ENCODE measurements at places on chromosomes 11 and 22.

- DNase-seq, result no peak
Observed at GRCh38 chr11:46348566-46349401, 1.5 kb downstream of the DGKZ start.

- peak; percentile 80 for DNase-seq
Observed at GRCh38 chr11:96161307-96162089, 181.5 kb downstream of the MAML2 start.

DNA sequence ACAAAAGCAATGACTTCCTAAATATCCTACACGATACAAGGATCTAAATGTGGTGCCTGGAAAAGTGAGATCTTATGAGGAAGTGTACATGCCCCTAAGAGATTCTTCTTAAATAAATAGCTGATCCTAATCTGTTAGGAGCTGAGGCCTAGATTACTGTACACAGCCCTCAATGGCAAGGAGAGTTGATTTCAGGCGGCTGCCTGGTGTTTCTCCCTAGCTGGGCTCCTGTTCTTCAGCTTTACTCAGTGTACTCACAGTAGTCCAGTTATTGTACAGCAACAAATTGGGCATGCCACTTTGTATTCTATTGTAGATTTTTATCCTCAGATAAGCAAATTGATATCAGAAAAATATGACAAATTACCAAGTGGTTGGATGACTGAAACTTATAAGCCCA, 358.2 kb upstream of the PDGFD start:
- no peak for DNase-seq

DNA sequence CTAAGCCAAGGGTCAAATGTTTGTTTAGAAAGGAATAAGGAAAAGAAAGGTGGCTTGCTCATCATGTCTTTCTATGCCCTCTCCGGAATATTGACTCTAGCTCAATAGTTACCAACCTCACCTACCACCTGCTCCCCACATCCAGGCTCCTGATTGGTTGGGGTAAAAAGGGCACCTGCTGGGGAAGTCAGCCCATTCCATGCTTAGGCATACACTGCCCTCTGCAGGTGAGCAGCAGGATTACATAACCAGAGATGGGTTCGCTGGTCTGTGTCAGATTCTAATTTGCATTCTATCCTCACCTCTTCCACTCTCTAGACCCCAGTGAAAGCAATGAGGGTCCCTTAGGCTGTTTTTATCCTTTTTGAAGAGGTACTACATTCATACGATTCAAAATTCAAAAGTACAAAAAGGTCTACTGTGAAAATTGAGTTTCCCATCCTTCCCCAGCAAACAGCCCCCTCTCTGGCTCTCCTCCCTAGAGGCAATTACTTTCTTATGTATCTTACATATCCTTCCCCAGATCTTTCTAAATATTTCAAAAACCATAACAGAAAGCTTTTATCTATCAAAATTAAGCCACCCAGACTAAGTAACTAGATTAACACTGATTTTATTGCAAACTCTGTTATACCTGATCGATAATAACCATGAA, 98.0 kb upstream of the ASPHD2 start:
- peak; percentile 60 for DNase-seq

DNA sequence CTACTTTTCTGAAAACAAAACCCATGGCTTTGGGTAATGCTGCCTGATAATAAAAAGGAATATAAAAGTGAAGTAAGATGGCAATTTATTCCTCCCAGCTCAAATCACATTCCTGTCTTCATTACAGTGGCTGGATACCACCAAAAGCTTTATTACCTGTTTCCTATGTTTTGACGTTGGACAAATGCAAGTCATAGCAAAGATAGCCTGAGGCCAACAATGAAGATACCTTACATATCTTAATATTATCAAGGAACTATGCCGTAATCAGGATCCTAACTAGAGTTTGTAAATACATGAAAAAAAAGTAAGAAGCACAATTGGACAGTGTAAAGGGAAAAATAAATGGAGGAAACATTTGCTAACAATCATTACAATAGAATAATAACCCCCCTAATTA, 202.4 kb downstream of the SOX6 start:
- peak; percentile 13 for DNase-seq

- no peak for DNase-seq
Observed at GRCh38 chr11:59878575-59878974, at the start of gene OOSP3. OOSP3 (plus strand) TSS chr11:59878782; CDS start chr11:59878809, 27 bp downstream.

- DNase-seq, result peak; percentile 86
Observed at GRCh38 chr11:128472128-128473089, 114.9 kb downstream of the ETS1 start.

- no peak for DNase-seq
Observed at GRCh38 chr22:46408568-46409506, 73.3 kb downstream of the TRMU start.

DNA sequence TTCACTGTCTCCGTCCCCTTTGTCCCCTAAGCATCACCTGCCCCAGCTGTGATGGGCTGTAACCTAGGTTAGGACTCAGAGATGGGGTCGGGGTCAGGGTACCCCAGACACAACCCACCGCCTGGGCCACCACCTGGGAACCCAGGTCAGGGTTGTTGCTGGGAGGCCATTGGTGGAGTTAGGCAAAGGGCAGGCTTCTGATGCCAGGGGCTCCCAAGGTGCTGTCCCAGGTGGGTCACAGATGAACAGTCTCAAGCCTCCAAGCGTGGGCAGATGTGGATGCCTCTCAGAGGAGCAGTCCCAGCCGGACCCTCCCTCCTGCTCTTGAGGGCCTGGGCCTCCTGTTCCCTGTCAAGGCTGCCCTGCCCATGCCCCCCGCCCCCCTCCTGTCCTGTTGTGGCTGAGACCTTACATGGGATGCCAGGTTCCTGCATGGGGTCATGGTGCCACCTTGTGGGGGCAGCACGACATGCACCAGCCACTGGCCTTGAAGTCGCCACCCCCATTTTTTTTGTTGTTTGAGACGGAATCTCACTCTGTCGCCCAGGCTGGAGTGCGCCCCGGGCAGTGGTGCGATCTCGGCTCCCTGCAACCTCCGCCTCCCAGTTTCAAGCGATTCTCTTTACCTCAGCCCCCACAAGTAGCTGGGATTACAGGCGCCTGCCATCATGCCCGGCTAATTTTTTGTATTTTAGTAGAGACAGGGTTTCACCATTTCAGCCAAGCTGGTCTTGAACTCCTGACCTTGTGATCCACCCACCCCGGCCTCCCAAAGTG, 12.1 kb downstream of the GATD1 start:
- peak; percentile 60 for DNase-seq

- DNase-seq, result no peak
Observed at GRCh38 chr11:85903406-85903805, 48.2 kb downstream of the CCDC83 start.

- no peak for DNase-seq
Observed at GRCh38 chr22:21570398-21570797, 2.9 kb downstream of the UBE2L3 start.

DNA sequence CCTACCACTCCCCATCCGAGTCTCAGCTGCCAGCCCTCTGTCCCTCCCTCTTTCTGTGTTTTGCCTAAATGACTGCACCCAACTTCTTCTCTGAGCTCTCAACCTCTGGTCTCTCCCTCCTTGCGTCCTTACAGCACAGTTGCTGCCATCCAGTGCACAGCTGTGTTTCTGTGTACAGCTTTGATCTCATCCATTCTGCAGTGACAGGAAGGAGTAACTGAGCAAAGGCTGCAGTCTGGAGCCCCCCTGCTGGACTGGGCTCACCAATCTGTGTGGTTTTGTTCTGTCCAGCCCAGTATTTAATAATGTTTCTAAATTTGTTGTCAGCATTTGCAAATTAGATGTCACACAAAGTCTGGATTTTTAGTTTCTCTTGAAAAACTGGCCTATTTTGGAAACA, 43.8 kb downstream of the PRR5L start:
- no peak for DNase-seq

DNA sequence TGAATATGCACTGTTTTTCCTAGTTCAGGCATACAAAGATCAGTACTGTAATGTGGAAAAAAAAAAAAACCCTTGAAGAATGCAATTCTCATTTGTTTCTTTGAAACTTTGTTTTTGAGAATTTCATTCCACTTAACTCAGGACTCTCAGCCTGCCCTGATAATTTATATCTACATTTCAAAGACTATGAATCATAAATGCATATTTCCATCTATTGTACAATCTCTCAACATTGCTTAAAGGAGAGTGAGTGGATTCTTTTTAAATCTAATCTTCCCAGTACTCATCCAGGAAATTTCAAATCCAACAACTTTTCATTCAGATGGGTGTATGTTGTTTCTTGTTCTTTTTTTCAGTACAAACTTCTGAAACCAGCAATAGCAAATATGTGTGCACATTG, 322.2 kb upstream of the DDI1 start:
- DNase-seq, result peak; percentile 57

DNA sequence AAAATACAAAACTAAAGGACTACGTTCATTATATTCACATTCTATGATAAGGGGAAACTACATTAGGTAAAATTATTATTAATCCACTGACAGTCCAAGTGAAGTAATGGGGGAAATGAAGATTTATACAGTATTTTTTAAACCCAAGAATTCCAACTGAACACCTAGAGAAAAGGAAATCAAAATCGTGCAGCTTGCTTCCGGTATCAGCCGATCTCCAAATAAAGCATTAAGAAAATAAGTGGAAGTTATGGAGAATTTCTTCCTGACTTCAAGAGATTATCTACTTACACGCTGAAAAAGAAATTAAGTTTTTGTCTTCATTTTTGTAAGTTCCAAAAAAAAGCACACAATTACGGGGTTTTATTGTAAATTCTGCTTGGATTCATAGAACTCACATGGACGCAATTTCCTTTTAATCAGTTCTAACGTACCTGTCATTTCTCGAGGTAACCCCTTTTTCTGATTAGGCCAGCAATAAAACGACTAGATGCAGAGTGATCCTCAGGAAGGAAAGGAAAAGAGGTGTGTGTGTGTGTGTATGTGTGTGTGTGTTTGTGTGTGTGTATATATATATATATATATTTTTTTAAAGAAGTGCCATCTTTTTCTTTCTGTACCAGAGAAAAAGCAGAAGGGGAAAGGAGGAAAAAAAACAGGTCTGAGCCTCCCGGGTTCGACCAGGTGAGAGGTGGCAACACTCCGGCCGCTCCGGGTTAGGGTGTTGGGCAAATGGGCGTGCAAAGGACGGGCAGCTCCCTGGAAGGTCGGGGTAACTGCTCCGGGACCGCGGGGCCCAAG, 1.1 kb downstream of the ZBTB44 start:
- DNase-seq, result peak; percentile 9

- no peak for DNase-seq
Observed at GRCh38 chr11:13908535-13908934, 54.0 kb upstream of the SPON1 start.

DNA sequence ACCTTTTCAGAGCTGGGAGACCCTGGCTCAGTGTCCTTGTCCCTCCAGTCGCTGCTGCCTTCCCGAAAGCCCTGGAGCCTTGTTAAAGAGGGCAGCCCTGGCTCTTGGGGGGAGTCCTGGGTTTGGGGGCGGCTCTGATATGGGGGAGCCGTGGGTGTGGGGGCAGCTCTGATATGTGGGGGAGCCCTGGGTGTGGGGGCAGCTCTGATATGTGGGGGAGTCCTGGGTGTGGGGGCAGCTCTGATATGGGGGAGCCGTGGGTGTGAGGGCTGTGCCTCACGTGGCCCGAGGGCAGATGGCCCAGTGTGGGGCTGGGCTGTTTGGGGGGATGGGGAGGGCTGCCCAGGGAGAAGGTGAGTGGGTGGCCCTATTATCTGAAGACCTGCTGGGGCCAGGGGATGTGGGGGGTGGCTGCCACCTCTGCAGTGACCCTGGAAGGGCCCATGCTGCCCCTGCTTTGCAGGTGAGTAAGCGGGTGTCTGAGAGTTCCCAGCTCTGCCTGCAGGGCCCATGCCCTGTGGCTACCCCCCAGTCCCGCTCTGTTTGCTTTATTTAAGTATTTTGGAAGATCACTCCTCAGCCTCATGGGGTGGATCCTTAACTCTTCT, 30.9 kb upstream of the GRAMD4 start:
- no peak for DNase-seq

- peak; percentile 40 for DNase-seq
Observed at GRCh38 chr11:79062814-79063762, 377.7 kb downstream of the TENM4 start.

GRCh38 chr22:39715778-39716495, 145.4 kb downstream of the CACNA1I start:
- DNase-seq, result no peak
